ENCODE measurements at places on chromosomes 1 and 21.

DNA sequence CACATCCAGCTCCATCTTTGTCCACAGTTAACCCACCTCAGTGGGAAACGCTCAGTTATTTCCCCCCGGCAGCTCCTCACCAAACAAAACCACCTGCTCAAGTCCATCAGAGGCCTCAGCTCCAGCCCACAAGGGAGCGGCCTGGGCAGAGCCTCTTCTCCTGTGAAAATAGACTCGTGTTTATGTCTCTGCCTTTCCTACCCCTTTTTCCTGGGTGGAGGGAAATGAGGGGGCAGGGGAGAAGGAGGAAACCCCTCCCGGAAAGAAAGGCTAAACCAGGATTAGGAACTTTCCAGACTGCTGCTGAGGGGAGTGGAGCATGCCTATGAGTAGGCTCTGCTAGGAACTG lies 81.6 kb downstream of the PAX7 start:
- no peak for DNase-seq

GRCh38 chr1:55695151-55695550 lies 480.0 kb upstream of the USP24 start:
- DNase-seq: no peak

DNA sequence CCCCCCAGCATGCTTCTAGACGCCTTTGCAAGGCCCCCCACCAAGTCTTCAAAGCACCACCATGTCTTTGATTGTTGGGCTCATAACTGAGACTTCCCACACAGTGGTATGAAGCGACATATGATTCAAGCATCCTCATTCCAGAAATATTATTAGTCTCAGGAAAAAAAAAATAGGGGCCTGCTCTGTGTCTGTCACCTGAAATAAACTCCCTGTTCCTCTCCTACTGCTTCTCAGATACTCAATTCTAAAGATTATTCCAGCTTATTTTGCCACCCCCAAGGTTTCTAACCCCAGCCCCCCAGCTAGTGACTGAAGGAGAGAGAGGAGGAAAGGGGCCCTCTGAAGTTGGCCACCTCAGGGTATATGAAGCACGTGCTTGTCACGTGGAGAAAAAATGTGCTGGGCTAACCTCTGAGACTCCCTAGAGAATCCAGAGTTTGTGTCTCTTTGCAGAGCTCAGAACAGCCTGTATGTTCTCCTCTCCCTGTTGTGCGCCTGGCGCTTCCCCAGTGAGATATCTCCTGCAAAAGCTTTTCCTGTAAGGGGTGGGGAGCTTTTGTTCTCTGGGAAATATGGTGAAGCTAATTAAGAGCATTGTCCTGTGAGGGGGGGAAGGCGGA lies 35.9 kb upstream of the RASAL2 start:
- no peak for DNase-seq

GRCh38 chr21:40018871-40019475 lies 151.7 kb downstream of the PCP4 start:
- no peak for DNase-seq

- DNase-seq: no peak
Measured at GRCh38 chr21:29193901-29194300, 63.5 kb downstream of the MAP3K7CL start.

DNA sequence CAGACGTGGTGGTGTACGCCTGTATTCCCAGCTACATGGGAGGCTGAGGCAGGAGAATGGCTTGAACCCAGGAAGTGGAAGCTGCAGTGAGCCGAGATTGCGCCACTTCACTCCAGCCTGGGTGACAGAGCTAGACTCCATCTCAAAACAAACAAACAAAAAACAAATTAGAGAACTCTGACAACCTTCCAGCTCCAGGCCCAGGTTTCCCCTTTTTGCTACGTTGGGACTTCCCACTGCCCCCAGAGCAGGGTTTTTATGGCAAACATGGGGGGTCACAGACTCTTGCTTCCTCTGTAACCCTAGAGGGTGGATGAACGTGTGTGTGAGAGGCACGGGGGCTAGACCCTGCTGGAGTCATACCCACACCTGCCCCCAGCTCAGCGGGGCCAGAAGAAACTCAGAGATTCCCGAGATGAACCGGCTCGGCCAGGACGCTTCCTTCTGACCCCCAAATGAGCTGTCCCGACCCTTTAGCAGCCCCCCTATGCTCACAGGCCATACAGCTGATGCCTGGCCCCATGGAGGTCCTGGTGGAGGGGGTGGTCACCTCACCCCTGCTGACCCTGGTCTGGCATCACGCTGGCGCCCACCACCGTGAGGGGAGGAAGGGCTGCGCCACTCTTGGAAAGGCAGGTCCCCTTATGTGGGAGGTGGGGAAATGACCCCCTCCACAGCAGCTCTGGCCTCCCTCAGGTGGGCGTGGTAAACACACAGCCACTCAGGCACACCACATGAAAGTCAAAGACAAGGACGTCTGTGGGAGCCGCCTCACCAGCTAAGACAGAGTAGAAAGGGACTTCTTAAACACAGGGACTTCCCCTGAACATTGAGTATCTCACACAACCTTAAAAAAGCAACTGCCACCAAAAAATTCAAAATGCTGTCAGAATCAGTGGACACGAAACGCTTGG lies 7.1 kb downstream of the GPR157 start:
- DNase-seq: no peak

- DNase-seq: no peak
Measured at GRCh38 chr1:162996261-162996660, 72.9 kb upstream of the RGS4 start.

All from HuH-7.5 (cell line).